ENCODE measurements at places on chromosomes 16 and 17. TPM values are rescaled to one million over a fixed set of nuclear protein-coding genes. Genes with fewer than 3 reads are reported as not detected.

CLEC3A gene
- total RNA-seq, result not detected

GNAO1 gene
- under 0.01 TPM for total RNA-seq

NTN1 gene
- total RNA-seq, result 1.1 TPM

CRHR1 gene
- total RNA-seq, result under 0.01 TPM

IL34 gene
- total RNA-seq, result under 0.01 TPM

ZNF624 gene
- total RNA-seq, result 3.5 TPM

KRTAP2-1 gene
- not detected for total RNA-seq

KCNH4 gene
- total RNA-seq, result 0.27 TPM

DBF4B gene
- 4.8 TPM for total RNA-seq

TNFRSF17 gene
- total RNA-seq, result 0.27 TPM

NOXO1 gene
- total RNA-seq, result not detected

HIGD1B gene
- not detected for total RNA-seq

SLC5A10 gene
- 0.81 TPM for total RNA-seq

PLLP gene
- total RNA-seq, result 0.27 TPM

PRSS53 gene
- total RNA-seq, result 1.6 TPM

ARMC5 gene
- total RNA-seq, result 39.3 TPM

ZSWIM7 gene
- total RNA-seq, result 33.7 TPM

SDR42E2 gene
- 0.27 TPM for total RNA-seq

CACNG3 gene
- total RNA-seq, result not detected

OTOP3 gene
- total RNA-seq, result not detected

RTN4RL1 gene
- 1.6 TPM for total RNA-seq

AIPL1 gene
- not detected for total RNA-seq

FNDC8 gene
- total RNA-seq, result not detected

SLFN12 gene
- total RNA-seq, result 3.2 TPM

KCNJ18 gene
- total RNA-seq, result not detected

DHRS7C gene
- total RNA-seq, result not detected

SSTR5 gene
- total RNA-seq, result not detected

OSGIN1 gene
- 0.81 TPM for total RNA-seq

RHBDL1 gene
- 0.54 TPM for total RNA-seq

HAPSTR1 gene
- 49.3 TPM for total RNA-seq

SYCE1L gene
- 1.1 TPM for total RNA-seq

XAF1 gene
- 72.7 TPM for total RNA-seq

PTX4 gene
- total RNA-seq, result 0.27 TPM

SLC16A6 gene
- 0.27 TPM for total RNA-seq

CHST4 gene
- not detected for total RNA-seq

CPHXL2 gene
- not detected for total RNA-seq

WWP2 gene
- total RNA-seq, result 42.0 TPM

FA2H gene
- total RNA-seq, result 0.81 TPM

NPIPA7 gene
- total RNA-seq, result 0.27 TPM

RAD51C gene
- total RNA-seq, result 10.8 TPM

MPP2 gene
- 0.81 TPM for total RNA-seq

WFDC1 gene
- total RNA-seq, result 2.4 TPM

RNF157 gene
- 0.27 TPM for total RNA-seq

PHOSPHO1 gene
- under 0.01 TPM for total RNA-seq

CTRB2 gene
- total RNA-seq, result not detected

ATP2A1 gene
- total RNA-seq, result 0.54 TPM

C17orf100 gene
- 1.6 TPM for total RNA-seq

FBF1 gene
- total RNA-seq, result 25.9 TPM
